GM12878 (cell line): ENCODE measurements at places on chromosomes 1 and 21. TPM values are rescaled to one million over a fixed set of nuclear protein-coding genes. Genes with fewer than 3 reads are reported as not detected.

- H3K4me1 ChIP-seq: no peaks in the 10 kb centered on the region
- no peak overlapping the region for H3K4me3 ChIP-seq
- no peaks in the 10 kb centered on the region for H3K36me3 ChIP-seq
These were observed 27.6 kb upstream of the ARHGAP29 start for GRCh38 chr1:94265011-94265422.

DNA sequence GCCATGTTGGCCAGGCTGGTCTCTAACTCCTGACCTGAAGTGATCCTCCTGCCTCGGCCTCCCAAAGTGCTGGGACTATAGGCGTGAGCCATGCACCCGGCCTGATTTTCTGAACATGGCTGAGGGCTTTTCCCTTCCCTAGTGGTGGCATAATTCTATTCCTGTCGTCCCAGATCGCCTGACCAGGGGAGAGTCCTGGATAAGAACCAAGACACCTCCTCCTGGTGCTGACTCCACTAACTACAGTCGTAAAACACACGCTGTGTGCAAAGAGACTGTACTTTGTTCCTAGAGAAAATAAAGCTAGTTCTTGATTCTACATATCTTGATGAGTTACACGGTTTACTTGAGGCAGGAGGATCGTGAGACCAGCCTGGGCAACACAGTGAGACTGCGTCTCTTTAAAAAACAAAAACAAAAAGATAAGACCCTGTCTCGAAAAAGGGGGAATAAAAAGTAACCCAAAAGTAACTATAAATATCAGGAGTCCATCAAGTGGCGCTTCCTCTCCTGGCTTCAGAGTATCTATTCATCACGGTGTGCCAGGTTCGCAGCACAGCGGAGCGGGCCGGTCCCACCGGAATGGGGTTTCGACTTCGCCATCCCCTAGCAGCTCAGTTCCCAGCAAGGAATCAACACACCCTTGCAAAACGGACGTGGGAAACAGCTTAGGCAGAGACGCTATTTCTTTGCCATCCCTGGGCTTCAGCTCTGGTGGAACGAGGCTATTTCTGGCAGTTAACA is 973 bp downstream of the SDF4 start:
- H3K36me3 ChIP-seq: peaks cover 22% of the 10 kb centered on the region
- H3K4me1 ChIP-seq: peaks cover 4% of the 10 kb centered on the region
- DNase-seq: no peak
- H3K27me3 ChIP-seq: no peaks in the 10 kb centered on the region

- DNase-seq: no peak
- H3K36me3 ChIP-seq: no peaks in the 10 kb centered on the region
- H3K27me3 ChIP-seq: no peaks in the 10 kb centered on the region
- no peak overlapping the region for H3K4me3 ChIP-seq
- no peaks in the 10 kb centered on the region for H3K4me1 ChIP-seq
These were observed 156.9 kb downstream of the PPP1R12B start for GRCh38 chr1:202505356-202505755.

- H3K4me1 ChIP-seq: no peaks in the 10 kb centered on the region; the same call in 1 of the 2 replicates
- peaks cover 7% of the 10 kb centered on the region for H3K36me3 ChIP-seq
- no peak overlapping the region for H3K27ac ChIP-seq
- DNase-seq: no peak
- no peak overlapping the region for H3K4me3 ChIP-seq
- no peaks in the 10 kb centered on the region for H3K27me3 ChIP-seq
These were observed 4.6 kb downstream of the HYI start for GRCh38 chr1:43448955-43449707.

Gene OR6P1
- polyA plus RNA-seq: not detected in 2 replicates

Gene LCE2A
- not detected in 2 replicates for polyA plus RNA-seq

Gene AIM2
- polyA plus RNA-seq: 10.6 and 12.9 TPM in 2 replicates

Gene TUFT1
- 2.0 and 2.2 TPM in 2 replicates for polyA plus RNA-seq
